ENCODE measurements at places on chromosomes 2 and 18. TPM values are rescaled to one million over a fixed set of nuclear protein-coding genes. Genes with fewer than 3 reads are reported as not detected.

Gene ARHGAP28
- 2.9 TPM for total RNA-seq

Gene RPL31
- total RNA-seq, result 1,184 TPM

Gene PHLPP1
- 22.1 TPM for total RNA-seq

Gene TEX44
- total RNA-seq, result not detected

Gene CRYBA2
- 5.5 TPM for total RNA-seq

Gene DYNAP
- not detected for total RNA-seq

Gene ZBTB7C
- total RNA-seq, result 25.1 TPM

Gene EML6
- 2.5 TPM for total RNA-seq

Gene COBLL1
- total RNA-seq, result 23.9 TPM

Gene NRP2
- total RNA-seq, result 5.4 TPM

Gene CSRNP3
- total RNA-seq, result 1.5 TPM

Gene GKN1
- not detected for total RNA-seq

Gene BCL11A
- 27.1 TPM for total RNA-seq

Gene ABCG8
- 0.12 TPM for total RNA-seq

Gene HOXD13
- 0.32 TPM for total RNA-seq

Gene TUBA4B
- not detected for total RNA-seq

Gene DLX1
- 0.19 TPM for total RNA-seq

Gene HOXD3
- total RNA-seq, result 4.6 TPM

Gene PSD4
- 36.5 TPM for total RNA-seq

Gene M1AP
- total RNA-seq, result not detected

Gene HOXD9
- total RNA-seq, result 0.86 TPM

Gene USP40
- 32.7 TPM for total RNA-seq

Gene ICOS
- 0.69 TPM for total RNA-seq

Gene REG1A
- 19.6 TPM for total RNA-seq

Gene APCDD1
- 5.6 TPM for total RNA-seq

Gene ALPG
- total RNA-seq, result 1.7 TPM

Gene GRHL1
- 1.9 TPM for total RNA-seq

Gene SLC39A6
- 15.3 TPM for total RNA-seq

Gene REG1B
- 10.2 TPM for total RNA-seq

Gene VWA3B
- total RNA-seq, result 1.8 TPM

Gene PJVK
- total RNA-seq, result 0.96 TPM

Gene GMPPA
- total RNA-seq, result 49.7 TPM

Gene ST8SIA5
- 0.37 TPM for total RNA-seq

Gene LTBP1
- 19.4 TPM for total RNA-seq

Gene SNED1
- total RNA-seq, result 4.6 TPM

Gene LYPD1
- total RNA-seq, result 0.66 TPM

Gene PROKR1
- total RNA-seq, result 0.07 TPM

Gene NYAP2
- 0.12 TPM for total RNA-seq

Gene ALK
- 0.19 TPM for total RNA-seq

Gene BOLL
- total RNA-seq, result not detected

Gene LOXHD1
- not detected for total RNA-seq

Gene REG3A
- total RNA-seq, result 0.79 TPM

Gene NEMP2
- 3.6 TPM for total RNA-seq

Measured in colonic mucosa (tissue), 4 donors.